Stimulated activated CD8-positive, alpha-beta memory T cell treated with anti-CD3 and anti-CD28 coated beads, Interleukin-4, amount 100 ng/mL, for 1 hour (primary cell): ENCODE measurements at places on chromosomes 7 and 10.

DNA sequence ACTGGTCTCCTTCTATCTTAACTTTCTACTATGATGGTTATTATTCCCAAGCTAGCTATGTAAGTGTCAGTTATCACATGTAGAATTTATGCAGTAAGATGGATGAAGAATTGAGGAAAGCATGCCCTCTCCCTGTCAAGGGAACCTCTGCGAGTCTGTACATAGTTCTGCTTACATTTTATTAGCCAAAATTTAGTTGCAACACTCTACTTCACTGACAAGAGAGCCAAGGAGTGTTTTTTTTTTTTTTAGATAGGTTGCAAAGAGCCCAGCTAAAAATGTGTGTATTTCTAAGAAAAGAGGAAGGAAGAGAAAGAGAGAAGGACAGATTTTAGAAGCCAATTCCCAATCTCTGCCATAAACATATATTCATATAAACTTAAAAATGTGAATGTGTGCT lies 357.7 kb upstream of the LRRN3 start:
- DNase-seq = no peak

- no peak for DNase-seq
Measured at GRCh38 chr10:6333086-6333485, 130.4 kb downstream of the PFKFB3 start.

DNA sequence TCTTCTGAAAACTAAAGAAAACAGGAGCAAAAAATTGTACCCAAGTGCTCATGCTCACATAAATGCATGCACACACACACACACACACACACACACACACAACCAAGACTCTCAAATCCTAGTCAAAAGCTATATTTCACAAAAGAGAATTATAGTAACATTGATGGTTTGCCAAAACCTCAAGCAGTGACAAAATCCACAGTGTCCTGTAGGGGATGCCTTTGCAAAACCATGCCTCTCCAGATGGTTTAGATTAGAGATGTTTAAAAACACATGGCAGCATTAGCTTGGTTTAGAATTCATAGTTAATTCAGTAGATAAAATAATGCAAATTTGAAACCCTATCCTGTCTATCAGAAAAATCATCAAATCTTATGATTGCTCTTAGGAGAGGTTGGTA lies 232.2 kb downstream of the DYNC1I1 start:
- DNase-seq = no peak

DNA sequence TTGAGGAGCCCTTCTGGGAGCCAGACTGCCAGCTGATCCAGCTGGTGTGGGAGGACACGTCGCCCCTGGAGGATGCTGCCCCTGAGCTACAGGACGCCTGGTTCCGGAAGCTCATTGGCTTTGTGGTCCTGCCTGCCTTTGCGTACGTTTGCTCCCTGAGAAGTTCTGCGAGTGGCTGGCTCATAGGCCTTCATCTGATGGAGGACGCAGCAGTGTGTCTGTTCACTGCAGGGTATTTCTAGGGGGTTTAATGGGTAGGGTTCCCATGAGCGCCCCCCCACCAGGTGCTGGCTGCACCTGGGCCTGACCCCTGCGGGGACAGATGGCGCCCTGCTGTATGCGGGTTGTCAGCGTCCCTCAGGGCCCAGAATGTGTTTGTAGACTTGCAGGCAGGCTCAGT lies 5.0 kb downstream of the PAOX start:
- no peak for DNase-seq

GRCh38 chr10:3213758-3214515 lies 41.4 kb upstream of the PITRM1 start:
- no peak for DNase-seq

- DNase-seq = no peak
Measured at GRCh38 chr7:110253093-110253492, 837.8 kb upstream of the LRRN3 start.

DNA sequence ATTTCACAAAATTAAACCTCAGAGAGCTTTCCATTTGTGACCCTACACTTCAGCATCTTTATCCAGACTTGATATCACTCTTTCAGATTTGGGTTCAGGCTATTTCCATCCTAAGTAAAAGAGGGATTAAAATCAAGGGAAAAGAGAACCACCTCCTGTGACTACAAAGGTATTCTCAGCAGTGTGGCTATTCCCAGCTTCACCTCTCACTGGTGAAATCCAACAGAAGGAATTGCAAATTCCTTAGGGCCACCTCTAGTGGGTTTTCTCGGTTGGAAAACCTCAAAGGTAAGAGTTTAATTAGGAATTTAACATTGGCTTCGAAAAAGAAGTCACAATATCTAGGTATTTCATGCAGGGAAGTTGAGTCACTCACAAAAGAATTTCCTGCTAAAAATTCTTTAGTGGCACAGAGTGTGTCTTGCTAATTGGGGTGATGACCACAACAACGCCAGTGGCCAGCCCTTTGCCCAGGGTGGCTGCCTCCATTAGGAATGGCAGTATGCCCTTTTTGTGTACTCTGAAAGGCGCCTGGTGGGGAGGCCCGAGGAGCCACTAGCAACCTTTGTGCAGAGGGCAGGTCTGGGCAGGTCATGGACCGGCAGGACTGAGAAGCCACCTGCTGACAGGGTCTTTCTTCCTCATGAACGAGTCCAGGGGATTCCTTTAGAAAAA lies 52.2 kb downstream of the SEM1 start:
- DNase-seq = no peak

GRCh38 chr7:111138586-111138985 lies 47.7 kb downstream of the LRRN3 start:
- DNase-seq = no peak

DNA sequence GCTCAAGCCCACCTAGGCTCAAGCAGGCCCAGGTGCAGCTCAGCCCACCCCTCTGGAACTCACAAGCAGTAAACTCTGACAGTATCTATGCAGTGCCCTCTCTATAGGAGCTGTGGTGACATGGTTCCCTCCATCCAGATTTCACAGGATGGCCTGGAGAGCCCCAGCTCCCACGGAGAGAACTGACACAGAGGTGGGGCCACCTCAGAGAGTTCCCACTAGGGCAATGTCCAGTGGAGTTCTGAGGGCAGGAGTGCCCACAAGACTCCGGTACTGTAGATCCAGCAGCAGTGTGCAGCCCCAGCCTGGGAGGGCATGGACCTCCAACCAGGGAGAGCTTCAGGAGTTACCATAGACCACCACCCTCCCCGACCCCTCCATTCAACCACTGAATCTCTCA lies 37.3 kb upstream of the CNPY1 start:
- no peak for DNase-seq

- DNase-seq = no peak
Measured at GRCh38 chr7:122902751-122903495, 16.7 kb upstream of the CADPS2 start.

DNA sequence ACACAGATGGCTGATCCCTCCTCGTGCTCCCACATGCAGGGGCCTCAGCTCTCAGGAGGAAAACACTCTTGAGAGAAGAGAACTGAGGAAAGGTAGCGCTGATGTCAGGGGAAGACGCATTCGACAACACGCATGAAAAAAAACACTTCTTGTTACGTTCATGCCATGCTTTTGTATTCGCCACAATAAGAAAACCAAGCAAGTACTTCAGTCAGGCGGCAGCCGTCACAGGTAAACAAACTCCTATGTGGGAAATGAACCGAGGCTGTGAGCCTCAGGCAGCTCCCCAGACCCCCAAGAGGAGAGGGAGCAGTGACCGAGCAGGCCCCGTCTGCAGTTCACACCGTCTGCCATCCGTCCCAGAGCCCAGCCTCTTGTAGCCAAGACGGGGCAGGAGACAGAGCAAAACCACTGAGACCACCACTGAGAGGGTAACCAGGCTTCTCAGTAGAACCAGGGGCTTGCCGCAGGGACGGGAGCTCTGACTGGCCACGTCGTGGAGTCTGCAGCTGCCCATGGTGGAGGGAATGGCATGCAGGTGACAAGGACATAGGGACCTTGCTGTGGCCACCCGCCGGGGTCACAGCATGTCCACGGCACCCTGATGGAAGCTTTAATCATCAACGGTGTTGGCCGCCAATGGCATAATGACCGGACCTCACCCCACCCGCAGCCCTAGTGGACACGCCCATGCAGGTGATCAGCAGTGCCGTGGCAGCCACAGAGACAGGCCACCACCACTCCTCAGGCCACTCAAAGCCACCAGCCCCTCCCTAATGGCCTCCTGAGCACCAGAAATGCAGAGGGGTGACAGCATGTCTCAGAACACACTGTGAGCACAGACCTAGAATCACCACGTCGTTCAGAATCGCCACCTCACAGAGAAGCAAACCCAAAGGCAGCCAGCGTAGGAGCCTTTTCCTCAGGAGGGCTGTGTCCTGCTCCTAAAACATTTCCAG lies 304.3 kb downstream of the PTPRN2 start:
- DNase-seq = no peak

GRCh38 chr10:23171232-23171876 lies 20.8 kb upstream of the PTF1A start:
- DNase-seq = no peak

DNA sequence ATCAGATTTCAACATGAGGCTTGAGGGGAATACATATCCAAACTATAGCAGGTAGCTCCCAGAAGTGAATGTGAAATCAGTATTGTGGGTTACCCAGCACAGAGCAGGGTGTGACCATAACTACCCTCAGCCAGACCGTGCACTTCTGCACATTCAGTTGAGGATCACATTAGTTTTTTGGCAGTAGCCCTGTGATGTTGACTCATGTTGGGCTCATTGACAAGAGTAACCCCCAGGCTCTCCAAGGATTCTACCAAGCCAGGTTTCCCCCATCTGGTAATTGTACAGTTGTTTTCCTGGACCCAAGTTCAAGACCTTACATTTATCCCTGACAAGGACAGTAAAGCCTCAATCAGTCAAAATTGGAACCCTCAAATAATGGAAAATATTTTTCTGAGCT lies 11.7 kb upstream of the CPA4 start:
- DNase-seq = no peak

DNA sequence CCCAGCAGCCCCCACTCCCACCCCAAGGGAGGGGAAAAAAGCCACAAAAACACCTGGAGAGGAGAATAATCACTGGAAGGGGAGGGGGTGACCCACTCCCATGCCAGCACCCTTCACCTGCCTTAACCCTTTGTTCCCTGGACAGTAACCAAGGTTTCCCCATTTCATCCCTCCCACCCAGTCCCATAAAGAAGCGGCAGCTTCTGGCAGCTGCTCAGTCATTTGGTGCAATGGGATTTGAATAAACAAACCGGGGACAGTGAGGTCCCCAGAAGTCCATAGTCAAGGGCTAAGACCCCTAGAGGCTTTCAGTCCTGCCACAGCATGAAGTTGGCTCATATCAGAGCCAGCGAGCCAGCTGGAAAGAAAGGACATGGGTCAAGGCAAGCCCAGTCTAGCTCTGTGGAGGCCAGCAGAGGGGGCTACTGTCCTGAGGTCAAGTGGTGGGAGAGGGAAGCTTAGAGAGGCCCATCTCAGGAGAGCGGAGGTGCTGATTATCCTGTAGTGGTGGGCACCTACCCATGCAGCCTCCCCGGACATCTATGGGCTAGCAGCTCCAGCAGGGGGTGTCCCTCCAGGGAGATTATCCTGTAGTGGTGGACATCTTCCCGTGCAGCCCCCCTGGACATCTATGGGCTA lies 58.9 kb upstream of the LBX1 start:
- no peak for DNase-seq

GRCh38 chr7:92255308-92255707 lies 9.5 kb downstream of the ANKIB1 start:
- no peak for DNase-seq

GRCh38 chr10:132399117-132400035 lies 2.4 kb downstream of the PWWP2B start:
- DNase-seq = no peak

GRCh38 chr10:57754803-57755202 lies 512.9 kb downstream of the IPMK start:
- no peak for DNase-seq

DNA sequence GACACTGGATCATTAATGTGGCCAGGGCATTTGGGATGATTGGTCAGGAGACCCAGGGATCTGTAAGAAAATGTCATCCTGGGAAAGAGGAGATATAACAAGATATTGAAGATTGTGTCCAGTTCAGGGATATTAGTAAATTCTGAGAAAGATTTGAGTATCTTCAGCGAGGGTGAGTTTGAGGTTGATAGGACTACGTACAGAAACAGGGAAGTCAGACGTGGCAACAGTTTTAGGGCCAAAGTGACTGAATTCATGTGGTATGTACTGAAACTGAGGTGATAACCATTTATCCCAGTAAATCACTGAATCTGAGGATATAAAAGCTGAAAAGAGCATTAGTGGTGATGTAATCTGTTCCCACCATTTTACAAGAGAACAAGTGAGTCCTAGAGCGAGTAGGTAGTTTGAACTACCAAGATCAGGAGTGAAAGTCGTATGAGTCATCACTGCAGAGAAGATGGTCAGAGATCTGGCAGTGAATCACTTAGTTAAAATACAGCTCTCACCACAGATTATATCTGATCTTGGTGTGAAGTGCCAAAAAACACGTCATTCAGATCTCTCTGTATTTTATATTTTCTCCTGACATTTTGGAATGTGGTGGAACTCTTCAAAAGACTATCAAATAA lies 220.5 kb downstream of the CDK14 start:
- DNase-seq = no peak

DNA sequence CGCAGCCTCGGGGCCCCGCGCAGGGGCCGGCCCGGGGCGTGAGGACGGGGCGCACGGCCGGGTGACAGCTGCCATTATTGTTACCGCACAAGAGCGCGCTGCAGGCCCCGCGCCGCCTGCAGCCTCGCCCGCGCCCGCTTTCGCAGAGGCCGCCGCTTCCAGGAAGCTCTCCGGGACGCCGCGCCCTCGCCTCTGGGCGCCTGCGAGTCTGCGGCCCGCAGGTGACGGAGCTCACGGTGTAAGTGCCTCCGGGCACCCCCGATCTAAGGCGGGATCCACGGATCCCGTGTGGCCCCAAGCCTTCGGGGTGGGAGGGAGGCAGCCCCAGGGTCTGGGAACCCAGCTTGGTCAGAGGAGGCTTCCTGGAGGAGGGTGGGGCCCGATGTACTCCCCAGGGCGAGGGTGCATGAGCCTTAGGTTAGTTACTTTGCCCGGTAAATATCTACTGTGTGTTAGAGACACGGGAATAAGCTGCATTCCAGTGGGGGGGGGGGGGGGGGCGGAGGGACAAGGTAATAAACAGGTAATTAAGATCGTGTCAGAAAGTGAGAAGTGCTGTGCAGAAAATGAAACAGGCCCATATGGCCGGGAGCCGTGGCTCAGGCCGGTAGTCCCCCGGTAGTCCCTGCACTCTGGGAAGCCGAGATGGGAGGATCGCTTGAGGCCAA lies 638 bp downstream of the IQCE start:
- DNase-seq = no peak

- DNase-seq = no peak
Measured at GRCh38 chr7:148623586-148624282, 33.2 kb downstream of the C7orf33 start.
